ENCODE measurements at places on chromosomes 7 and 10. TPM values are rescaled to one million over a fixed set of nuclear protein-coding genes. Genes with fewer than 3 reads are reported as not detected.
A peak's percentile ranks its signal among the peaks of the same experiment; 100 is the strongest.

Gene DGKI
- 22.3 TPM for total RNA-seq

Gene SPRN
- total RNA-seq: not detected

Gene PODXL
- total RNA-seq: 23.0 TPM

Gene PIK3CG
- total RNA-seq: 8.0 TPM

Gene COL1A2
- total RNA-seq: 1,117 TPM

Gene EVX1
- total RNA-seq: not detected

Gene DKK1
- 0.78 TPM for total RNA-seq

Gene ADRB1
- total RNA-seq: 0.27 TPM

Gene LGI1
- 4.7 TPM for total RNA-seq

DNA sequence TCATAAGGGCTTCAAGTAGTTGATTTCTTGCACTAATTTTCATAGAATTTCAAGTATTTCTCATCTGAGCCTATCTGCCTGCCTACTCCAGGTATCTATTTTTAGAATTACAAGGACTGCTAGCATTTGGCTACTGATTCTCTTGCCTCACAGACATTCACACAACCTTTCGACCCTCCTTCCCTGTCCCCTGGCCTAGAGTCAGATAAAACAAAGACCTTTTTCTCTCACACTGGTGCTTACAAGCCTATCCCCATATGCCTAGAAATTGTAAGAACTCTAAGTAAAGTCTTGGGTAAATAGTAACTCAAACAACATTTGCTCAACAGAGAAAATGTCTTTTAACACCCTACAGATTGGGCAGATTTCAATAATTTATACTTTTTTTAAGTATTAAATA, 6.3 kb downstream of the GPAM start:
- H3K4me1 ChIP-seq: peaks cover 14% of the 10 kb centered on the region
- H3K27me3 ChIP-seq: no peaks in the 10 kb centered on the region
- peaks cover 20% of the 10 kb centered on the region for H3K36me3 ChIP-seq
- no peak overlapping the region for H3K27ac ChIP-seq
- no peak overlapping the region for H3K4me3 ChIP-seq

GRCh38 chr10:119281581-119282071, 74.3 kb downstream of the GRK5 start:
- H3K4me1 ChIP-seq: peaks cover 61% of the 10 kb centered on the region
- DNase-seq: peak; percentile 50
- peak overlapping the region; percentile 1 for H3K4me3 ChIP-seq
- H3K27ac ChIP-seq: peak overlapping the region; percentile 66

DNA sequence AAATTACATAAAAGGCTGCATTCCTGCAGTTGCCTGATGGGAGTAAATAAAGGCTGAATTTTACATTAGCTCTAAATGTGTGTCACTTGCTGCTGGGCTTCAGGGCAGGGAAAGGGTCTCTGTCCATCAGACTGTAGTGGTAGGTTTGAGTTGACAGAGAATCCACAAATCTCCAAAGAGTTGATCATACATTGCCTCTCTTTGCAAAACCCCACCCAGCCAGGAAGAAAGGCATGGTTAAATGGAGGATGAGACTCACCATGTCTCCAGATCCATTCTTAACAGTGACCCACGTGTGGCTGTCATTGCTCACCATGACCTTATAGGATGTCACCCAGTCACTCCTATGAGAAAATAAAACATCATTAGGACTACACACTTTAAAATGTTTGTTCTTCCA, 92.8 kb downstream of the CPXM2 start:
- H3K4me3 ChIP-seq: no peak overlapping the region
- peaks cover 30% of the 10 kb centered on the region for H3K4me1 ChIP-seq
- H3K27ac ChIP-seq: peak overlapping the region; percentile 87
- DNase-seq: no peak
- peaks cover 15% of the 10 kb centered on the region for H3K36me3 ChIP-seq

DNA sequence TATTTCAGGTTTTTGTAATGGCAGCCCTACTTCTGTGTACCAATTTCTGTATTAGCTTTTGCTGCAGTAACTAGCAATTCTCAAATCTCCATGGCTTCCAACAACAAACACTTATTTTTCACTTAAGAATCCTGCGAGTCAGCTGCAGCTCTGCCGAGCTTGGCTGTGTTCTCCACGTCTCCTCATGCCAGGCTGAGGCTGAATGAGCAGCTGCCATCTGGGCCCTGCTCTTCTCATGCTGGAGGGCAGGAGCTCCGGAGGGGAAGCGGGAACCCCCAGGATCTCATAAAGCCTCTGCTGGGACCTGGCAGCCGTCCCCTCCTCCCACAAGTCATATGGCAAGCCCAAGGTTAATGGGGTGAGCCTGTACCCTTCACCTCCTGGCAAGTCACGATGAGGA, 591.1 kb downstream of the SDK1 start:
- no peak overlapping the region for H3K27ac ChIP-seq
- no peak overlapping the region for H3K4me3 ChIP-seq
- H3K36me3 ChIP-seq: no peaks in the 10 kb centered on the region
- H3K27me3 ChIP-seq: no peaks in the 10 kb centered on the region
- DNase-seq: no peak

DNA sequence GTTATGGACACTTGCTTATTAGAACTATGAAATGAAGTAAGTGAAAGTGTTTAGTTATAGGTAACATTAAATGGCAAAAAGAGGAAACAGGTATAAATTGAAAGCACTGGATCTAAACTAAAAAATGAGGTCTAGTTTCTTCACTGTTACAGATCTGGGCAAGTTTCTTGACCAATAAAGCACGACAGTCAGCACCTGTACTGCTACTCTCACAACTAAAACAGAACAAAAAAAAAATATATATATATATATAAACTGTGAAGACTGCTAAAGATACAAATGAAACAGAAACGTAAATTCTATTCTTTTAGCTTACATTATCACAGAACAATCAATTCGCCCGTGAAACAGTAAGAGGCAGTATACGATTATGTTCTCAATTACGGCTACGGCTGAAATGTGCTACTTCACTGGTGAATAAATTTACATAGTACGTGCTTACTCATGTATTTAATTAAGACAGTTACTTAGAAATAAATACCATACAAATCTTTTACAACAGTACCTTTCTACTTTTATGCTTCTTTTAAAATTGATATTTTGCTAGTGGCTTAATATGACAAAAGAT, 4.2 kb downstream of the AHR start:
- DNase-seq: no peak
- H3K27ac ChIP-seq: no peak overlapping the region
- peak overlapping the region; percentile 42 for H3K4me3 ChIP-seq
- H3K4me1 ChIP-seq: peaks cover 46% of the 10 kb centered on the region
- no peaks in the 10 kb centered on the region for H3K36me3 ChIP-seq

DNA sequence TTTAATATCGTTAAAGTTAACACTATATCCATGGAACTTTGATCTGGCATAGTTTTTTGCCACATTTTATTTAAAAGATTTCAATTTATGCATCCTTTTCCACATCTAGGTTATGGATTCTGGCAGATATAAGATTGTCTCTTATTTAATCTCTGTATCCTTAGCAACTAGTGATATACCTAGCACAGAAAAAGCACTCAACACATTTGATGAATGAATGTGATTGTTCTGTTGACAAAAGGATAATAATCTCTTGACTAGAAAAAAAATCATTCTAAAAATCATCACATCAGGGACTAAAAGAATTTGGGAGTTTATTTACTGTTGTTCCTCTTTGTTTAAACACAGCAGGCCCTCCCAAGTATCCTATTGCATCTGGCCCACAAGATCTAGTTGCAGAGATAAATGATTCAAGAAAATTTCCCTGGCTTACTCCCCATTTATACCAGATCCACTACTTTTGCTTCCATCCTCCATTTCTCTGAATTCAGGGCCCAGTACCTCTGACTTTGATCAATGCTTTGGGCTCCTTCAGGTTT, 84.0 kb upstream of the C1GALT1 start:
- no peaks in the 10 kb centered on the region for H3K36me3 ChIP-seq
- no peak for DNase-seq
- H3K4me1 ChIP-seq: no peaks in the 10 kb centered on the region
- H3K27ac ChIP-seq: no peak overlapping the region

DNA sequence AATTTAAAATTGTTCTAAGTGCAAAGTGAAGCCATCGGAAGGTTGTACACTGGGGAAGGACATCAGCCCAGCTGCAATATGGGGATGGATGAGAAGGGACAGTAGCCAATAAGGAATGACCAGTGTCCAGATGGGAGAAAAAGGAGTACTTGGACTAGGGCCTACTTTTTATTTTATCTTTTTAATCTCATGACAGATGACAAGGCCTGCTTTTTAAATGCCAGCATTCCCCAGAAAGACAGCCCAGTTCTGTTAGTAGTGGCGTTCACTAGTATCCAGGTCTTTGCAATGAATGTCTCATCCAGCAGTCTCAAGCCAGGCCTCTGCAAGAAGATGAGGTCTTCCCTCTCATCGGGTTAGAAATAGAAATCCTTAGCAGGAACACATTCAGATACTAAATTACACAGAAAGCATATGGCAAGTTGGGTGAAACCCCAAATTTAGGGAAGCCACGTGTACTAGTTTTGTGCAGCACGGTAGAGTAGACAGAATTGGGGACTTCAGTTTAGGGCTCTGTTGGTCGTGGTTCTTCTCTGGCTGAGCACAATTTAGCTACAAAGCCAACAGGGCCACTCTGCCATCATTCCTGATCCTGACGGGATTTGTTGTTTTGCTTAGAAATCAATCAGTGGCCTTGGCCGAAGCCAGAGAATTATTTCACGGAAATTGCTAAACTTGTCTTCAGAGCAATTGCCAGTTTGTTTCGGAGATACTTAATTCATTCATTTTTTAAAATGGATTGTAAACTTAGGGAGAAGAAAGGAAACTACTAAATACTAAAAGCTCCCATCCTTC, 227.8 kb downstream of the ARHGAP21 start:
- H3K36me3 ChIP-seq: no peaks in the 10 kb centered on the region
- no peaks in the 10 kb centered on the region for H3K27me3 ChIP-seq
- no peaks in the 10 kb centered on the region for H3K4me1 ChIP-seq
- no peak overlapping the region for H3K27ac ChIP-seq

DNA sequence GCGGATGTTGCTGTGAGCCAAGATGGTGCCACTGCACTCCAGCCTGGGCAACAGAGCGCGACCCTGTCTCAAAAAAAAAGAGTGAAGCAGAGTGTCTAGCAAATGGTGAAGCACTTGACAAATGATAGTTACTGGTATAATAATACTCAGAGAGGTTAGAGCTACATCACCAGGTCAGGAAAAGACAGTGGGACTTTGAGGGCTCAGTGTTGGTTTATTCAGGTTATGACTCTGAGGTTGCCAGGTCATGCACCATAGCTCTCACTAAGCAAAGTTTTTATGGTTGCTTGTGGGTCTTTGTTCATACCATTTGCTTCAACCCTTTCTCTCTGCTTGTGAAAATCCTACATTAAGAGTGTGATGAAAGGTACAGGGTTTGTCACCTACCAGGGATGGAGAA, 13.6 kb downstream of the MRPS33 start:
- no peaks in the 10 kb centered on the region for H3K27me3 ChIP-seq
- H3K4me1 ChIP-seq: no peaks in the 10 kb centered on the region
- DNase-seq: no peak
- H3K27ac ChIP-seq: no peak overlapping the region
- H3K4me3 ChIP-seq: no peak overlapping the region
- H3K36me3 ChIP-seq: peaks cover 1% of the 10 kb centered on the region

DNA sequence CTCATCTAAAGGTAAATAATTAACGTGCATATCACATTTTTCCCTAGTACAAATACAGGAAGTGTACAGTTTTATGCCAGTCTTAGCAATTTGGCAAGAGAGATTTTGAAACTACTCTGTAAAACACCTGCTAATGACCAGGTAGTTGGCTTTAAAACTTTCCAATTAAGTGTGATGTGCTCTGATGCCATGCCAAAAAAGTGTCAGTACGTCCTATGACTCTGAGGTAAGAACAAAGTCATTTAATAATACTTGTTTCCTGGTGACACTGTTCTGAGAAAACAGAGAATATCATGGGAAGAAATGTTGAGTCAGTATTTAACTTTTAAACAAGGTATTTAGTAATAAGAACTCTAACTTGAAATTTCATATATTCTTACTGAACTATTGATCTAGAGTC, 9.6 kb downstream of the PDZD8 start:
- H3K4me3 ChIP-seq: no peak overlapping the region
- no peaks in the 10 kb centered on the region for H3K27me3 ChIP-seq
- H3K27ac ChIP-seq: no peak overlapping the region
- peaks cover 29% of the 10 kb centered on the region for H3K4me1 ChIP-seq

DNA sequence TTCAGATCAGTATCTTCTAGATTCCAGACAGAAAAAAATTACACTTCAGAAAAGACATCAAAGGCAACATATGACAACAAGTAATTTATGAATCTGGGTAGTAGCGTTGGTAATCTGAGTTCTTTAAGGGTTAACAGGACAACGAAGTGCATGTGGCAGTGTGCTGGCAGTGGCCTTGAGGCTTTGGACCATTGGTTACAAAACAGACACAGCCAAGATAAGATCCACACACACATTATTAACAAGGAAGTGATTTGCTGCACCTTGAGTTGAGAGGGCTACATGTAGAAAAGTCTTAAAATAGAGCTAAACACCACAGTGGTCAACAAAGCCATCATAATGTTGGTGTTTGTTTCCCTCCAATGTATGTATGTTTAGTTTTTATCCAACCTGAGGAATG, 40.6 kb downstream of the AKR1D1 start:
- H3K4me3 ChIP-seq: no peak overlapping the region
- H3K27ac ChIP-seq: no peak overlapping the region
- H3K36me3 ChIP-seq: no peaks in the 10 kb centered on the region

GRCh38 chr7:43535810-43536585, 46.9 kb upstream of the STK17A start:
- H3K27me3 ChIP-seq: no peaks in the 10 kb centered on the region
- DNase-seq: no peak
- H3K27ac ChIP-seq: no peak overlapping the region
- H3K36me3 ChIP-seq: no peaks in the 10 kb centered on the region

DNA sequence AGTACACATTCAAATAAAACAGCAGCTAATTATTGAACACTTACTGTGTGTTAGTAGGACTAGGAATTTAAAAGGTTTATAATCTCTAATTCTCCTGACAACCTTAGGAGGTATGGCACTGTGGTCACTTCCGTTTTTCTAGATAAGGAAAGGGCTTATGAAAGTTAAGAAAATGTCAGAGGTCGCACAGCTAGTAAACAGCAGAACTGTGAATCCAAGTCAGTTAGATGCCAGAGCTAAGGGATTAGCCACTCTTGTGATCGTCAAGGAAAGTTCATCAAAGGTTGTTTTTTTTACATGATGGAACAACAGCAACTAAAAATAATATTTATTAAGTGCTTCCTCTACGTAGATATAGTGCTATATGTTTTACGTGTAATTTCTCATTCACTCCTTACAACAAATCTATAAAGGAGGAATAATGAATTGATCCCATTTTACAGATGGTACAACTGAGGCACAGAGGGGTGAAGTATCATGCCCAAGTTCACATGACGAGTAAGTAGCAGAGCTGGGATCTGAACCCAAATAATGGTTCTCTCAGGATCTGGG, 84.9 kb downstream of the NAMPT start:
- no peaks in the 10 kb centered on the region for H3K36me3 ChIP-seq
- H3K4me3 ChIP-seq: no peak overlapping the region
- DNase-seq: no peak
- peak overlapping the region; percentile 27 for H3K27ac ChIP-seq

- peaks cover 29% of the 10 kb centered on the region for H3K4me1 ChIP-seq
- H3K36me3 ChIP-seq: no peaks in the 10 kb centered on the region
- DNase-seq: no peak
- H3K27ac ChIP-seq: no peak overlapping the region
Observed at GRCh38 chr7:47188136-47188535, 393.8 kb downstream of the TNS3 start.
